CD4-positive, alpha-beta T cell treated with Interferon gamma for 1 hour (primary cell): ENCODE measurements at places on chromosomes 3 and 15.

GRCh38 chr15:64894395-64895056, 17.2 kb upstream of the ANKDD1A start:
- peak; percentile 87 for DNase-seq

DNA sequence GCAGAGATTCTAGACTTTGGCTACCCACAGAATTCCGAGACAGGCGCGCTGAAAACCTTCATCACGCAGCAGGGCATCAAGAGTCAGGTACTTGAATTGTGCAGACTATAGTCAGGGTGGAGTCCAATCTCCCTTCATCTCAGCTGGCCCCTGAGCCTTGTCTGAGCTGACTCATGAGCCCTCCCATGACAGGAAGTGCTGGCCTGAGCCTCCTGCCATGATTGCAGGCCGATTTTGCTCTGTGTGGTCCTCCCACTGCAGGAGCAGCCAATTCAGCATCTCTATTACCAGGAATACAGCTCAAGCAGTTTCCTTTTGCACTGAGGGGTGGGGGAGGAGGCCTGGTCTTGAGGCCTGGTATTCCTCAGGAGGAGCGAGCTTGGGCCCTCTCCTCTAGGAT, 5.5 kb downstream of the AP2M1 start:
- DNase-seq, result no peak

- no peak for DNase-seq
These were observed 40.9 kb downstream of the MRPL46 start for GRCh38 chr15:88426304-88426703.

DNA sequence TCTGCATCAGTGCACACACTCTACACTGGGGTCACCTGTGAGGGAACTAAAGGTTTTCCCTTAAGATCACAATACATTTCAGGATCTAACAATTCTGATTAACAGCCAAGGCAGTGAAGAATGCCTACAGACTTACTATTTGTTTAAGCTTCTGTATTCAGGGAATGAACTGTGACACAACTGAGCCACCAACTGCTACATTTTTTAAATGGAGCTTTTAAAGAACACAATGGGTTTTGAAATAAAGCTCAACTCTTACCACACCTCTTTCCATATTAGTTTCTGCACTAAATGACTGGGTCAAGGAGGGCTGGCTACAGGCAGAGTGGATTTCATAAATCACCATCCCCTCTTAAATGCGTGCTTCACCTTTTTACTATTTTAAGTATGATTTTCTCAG, 100.2 kb downstream of the TMCC1 start:
- DNase-seq, result no peak

DNA sequence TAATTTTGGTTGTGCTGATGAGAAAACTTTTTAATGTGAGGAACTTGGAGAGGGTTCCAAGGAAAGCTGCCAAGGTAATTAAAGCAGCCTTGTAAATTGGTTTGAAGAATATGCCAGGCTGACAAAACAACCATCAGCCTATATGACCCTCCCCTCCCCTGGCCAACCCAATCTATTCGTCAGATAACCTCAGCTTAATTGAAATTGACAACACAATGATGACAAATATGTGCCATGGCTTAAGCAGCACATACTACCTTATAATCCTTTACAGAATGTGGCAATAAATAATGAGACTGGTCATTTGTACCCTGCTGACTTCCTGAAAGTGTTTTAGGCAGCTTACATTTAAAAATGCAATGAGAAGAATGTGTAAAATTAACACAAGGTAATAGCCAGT, 118.2 kb downstream of the EFHB start:
- no peak for DNase-seq

GRCh38 chr3:127751782-127752181, 70.5 kb downstream of the MGLL start:
- no peak for DNase-seq

- DNase-seq, result no peak
These were observed 97.9 kb downstream of the FGF12 start for GRCh38 chr3:192629429-192629828.

GRCh38 chr3:14565868-14566588, 25.9 kb upstream of the GRIP2 start:
- DNase-seq, result no peak

- DNase-seq, result no peak
These were observed 28.4 kb downstream of the RGMA start for GRCh38 chr15:93060336-93061248.

GRCh38 chr15:33801954-33802353, 166.3 kb upstream of the CHRM5 start:
- DNase-seq, result no peak

DNA sequence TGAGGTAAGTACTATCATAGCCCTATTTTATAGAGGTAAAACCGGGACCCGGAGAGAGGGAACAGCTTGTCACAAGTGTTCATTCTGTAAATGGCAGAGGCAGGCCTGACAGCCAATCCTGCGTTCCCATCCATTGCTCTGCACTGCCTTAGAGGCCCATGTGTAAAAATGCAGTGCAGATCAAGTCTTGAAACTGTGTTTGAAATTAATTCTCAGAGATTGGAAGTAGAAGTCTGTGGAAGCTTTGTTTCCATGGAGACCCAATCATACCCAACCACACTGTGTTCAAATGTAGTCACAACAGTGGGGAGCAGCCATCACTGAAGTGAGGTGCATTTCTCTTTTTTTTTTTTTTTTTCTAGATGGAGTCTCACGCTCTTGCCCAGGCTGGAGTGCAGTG, 13.1 kb upstream of the DNASE1L3 start:
- DNase-seq, result no peak

DNA sequence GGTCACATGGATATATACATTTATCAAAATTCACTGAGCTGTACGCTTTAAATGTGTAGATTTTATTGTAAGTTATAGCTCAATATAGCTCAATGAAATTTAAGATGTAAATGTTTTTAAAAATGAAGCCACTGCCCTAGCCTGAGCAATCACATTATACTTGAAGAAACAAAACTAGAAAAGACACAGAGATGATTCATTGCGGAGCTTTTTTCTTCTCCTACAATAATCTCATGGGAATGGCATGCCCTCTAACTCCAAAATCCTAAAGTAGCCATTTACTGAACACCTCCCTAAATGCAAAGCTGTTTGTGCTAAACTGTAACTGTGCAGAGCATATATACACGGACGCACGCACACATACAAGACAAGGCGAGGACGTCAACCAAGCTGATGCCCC, 84.2 kb downstream of the MYO9A start:
- no peak for DNase-seq

- no peak for DNase-seq
These were observed 139.1 kb upstream of the EIF1B start for GRCh38 chr3:40170395-40170794.

DNA sequence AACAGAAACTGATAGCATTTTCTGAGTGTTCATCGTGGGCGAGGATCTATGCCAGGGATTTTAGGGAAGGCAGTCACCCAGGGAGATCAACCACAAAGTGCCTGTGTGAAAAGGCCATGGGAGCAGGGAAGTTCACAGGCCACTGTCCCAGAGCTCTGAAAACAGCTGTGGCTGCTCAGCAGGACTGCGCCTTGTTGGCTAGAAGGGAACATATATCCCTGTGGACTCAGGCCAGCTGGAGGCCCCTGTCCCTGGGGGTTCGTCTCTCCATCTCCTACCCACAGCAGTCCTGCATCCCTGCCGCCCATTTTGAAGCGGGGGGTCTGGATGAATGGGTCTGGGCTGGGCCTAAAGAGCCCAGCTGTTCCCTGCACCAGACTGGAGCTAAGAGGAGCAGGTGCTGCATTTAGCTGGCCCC, 27.8 kb downstream of the PPCDC start:
- no peak for DNase-seq

DNA sequence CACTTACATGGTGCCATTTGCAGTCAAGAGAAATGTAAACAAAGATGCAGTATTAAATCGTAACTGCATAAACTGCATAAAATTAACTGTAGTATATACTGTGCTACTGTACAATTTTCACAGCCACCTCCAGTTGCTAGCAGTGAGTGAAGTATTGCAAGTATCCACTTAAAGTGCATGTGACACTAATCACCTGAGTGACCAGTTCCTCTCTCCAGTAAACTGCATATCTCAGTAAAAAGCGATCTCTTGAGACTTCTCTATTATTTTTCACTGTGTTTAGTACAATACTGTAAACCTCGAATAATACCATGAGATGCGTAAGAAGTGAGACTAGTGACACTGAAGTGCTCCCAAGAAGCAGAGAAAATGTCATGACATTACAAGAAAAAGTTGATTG, 111.7 kb upstream of the PLXND1 start:
- DNase-seq, result no peak

DNA sequence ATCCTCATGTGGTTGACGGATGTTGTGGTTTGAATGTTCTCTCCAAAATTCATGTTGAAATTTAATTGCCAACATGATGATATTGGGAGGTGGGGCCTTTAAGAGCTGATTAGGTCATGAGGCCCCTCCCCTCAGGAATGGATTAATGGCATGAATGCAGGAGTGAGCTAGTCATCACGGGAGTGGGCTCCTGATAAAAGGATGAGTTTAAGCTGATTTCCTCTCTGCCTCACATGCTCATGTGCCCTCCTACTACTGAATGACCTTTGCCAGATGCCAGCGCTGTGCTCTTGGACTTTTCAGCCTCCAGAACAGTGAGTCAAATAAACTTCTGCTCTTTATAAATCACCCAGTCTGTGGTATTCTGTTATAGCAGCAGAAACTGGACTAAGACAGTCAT, 111.2 kb downstream of the MYO5A start:
- no peak for DNase-seq

GRCh38 chr3:152203652-152204051, 65.1 kb upstream of the MBNL1 start:
- no peak for DNase-seq

DNA sequence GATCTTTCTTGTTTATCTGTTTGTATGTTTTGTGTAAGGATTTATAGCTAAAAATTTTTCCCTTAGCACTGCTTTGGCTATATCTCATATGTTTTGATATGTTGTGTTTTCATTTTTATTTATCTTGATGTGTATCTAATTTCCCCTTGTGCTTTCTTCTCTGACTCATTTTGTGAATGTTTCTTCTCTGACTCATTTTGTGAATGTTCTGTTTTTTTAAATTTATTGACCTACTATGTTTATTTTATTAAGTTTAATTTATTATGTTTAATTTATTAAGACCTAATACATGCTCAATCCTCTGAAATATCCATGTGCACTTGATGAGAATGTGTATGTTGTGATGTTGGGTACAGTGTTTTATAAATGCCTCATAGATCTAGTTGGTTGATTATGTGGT, 793.5 kb upstream of the CADM2 start:
- DNase-seq, result no peak

- DNase-seq, result no peak
These were observed 243.8 kb upstream of the CHRM5 start for GRCh38 chr15:33724321-33725036.

DNA sequence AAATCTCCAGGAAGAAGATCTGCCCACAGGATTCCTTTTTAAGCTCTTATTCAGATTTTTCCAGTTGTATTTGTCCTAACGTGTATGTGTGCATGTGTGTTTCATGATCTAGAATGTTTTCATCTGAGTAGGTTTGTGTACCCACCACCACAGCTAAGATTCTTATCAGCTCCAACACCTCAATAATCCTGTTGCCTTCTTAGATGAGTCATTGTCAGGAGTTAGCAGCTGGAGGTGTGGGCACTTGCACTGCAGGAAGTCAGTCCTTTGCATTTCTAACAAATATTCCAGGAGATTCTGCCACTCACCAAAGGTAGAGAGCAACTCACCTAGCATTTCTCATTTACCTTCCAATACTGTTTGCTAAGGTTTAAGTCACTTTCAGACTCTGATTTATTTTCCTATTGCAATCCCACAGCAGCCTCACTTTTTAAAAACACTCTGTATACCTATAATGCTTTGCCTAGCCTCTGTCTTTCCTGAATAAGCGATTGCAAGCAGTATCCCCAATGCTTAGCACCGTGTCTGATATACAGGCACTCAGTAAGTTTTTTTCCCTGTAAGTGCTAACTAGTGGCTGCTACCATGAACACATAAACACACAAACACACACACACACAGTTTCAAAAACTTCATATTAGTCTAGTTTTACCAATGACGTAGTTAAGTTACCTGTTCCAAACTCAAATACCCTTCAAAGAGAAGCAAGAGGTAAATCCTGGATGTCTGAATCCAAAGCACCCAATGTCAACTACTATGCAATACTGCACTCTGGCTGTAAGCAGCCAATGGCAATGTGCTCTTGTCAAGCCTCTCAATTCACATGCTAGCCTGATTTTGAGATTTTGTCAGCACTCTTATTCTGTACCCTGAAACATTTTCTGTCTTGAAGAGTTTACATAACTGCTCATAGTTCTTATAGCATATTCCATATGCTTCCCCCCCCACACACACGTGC, 713.5 kb upstream of the LMCD1 start:
- DNase-seq, result no peak

GRCh38 chr15:77568973-77569728, 63.6 kb downstream of the LINGO1 start:
- no peak for DNase-seq

DNA sequence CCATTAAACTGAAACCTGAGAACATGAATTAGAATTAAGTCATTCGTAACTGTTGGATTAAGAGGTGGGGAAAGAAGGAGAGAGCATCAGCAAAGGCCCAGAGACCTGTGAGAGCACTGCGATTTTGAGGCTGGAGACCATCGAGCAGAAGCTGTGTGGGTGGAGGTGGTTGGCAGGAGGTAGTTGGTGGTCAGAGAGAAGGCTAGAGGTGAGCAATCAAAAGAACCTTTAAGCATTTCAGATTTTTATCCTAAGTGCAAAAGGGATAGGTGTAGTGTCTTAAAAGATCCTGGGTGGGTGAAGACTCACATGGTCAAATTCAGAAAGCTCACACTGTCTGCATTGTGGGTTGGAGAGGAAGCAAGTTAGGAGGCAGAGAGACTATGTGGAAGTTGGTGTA, 65.1 kb upstream of the TEX264 start:
- no peak for DNase-seq

DNA sequence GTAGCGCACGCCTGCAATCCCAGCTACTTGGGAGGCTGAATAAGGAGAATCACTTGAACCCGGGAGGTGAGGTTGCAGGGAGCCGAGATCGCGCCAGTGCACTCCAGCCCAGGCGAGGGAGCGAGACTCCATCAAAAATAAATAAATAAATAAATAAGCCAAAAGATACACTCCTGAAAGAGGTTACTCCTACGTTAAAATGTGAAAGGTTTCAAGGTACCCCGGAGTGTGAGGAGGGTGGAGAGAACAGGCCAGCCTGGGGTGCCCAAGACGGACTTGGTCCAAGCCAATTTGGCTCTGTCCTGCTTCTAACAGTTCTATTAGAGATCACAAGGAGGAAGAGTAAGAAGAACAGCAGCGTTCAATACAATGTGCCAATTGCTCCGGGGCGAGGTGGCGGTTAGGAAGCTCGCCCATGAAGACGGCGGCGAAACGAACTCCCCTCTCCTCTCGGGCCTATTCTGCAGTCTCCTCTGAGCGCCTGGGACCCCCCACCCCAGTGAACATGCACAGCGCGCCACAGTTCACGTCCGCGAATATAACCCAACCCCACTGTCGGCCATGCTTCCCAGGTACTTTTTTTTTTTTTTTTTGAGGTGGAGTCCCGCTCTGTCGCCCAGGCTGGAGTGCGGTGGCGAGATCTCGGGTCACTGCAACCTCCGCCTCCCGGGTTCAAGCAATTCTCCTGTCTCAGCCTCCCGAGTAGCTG, 942 bp downstream of the ELP6 start:
- DNase-seq, result no peak

GRCh38 chr3:37661615-37662306, 199.9 kb upstream of the CTDSPL start:
- DNase-seq, result no peak

GRCh38 chr3:11434017-11434526, 161.9 kb downstream of the ATG7 start:
- no peak for DNase-seq
